ENCODE measurements at places on chromosomes 12 and 14.
A peak's percentile ranks its signal among the peaks of the same experiment; 100 is the strongest.

DNA sequence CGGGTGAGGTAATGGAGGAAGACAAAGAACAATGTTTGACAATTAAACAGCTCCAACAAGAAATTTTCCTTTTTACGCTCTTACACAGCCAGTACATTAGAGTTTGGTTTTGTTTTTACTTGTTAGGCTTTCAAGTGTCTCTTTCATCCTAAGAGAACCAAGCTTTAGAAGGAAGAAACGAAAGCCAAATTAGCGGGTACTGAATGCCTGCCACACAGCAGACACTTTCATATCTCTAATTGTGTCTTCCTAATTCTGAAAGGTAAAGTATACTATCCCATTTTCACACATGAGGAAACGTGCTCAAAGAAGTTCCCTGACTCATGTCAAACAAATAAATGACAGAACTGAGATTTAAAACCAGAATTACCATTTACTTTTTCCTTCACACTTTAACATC lies 65.0 kb downstream of the CDK17 start:
- no peak for DNase-seq

DNA sequence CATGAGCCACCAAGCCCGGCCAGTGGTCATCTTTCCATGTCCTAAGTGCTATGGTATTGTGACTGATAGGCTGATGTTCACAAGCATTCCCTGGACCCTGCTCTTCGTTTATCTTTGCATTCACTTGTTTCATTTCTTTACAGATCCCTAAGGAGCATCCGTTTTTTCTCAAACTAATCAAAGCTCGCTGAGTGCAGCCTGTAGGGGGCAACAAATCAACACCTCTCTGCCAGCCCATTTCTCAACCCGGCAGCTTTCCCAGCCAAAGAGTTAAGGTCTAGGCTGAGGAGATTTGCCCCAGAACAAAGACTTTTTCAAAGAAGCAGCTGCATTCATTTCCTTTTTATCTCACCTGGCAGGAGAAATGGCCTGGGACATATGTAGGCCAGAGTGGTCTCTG lies 12.1 kb downstream of the SIRT4 start:
- DNase-seq: no peak

DNA sequence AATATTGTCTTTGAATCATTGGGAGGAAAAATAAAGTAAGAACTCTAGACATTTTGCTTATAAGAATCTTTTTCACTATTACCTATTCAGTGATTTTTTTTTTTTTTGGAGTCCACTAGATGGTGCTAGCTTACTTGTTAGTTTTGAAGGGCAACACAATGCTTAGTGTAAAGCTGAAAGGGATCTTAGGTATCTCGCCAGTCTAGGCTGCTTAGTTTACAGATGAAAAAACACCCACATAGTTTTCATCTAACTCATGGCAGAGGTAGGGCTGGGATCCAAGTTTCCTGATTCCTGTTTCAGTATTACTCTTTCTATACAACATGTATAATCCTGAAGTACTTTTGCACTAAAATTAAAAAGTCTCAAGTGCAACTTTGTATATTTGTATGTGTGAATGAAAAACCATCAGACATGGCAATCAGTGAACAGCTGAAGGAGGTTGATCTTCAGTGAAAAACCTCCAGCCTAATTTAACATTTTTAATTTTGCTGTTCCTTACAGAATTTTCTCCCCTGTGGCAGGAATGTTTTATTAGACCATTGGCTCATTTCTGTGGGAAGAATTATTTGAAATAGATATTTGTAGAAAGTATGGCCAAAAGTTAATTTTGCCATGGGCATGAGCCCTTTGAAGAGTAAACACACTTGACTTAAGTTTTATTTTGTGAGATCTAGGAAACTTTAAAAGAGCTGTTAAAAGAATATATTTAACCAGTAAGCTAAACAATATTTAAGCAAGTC lies 40.7 kb downstream of the LRRIQ1 start:
- DNase-seq: no peak

- no peak for DNase-seq
These were observed 20.6 kb upstream of the CEP170B start for GRCh38 chr14:104844306-104845032.

DNA sequence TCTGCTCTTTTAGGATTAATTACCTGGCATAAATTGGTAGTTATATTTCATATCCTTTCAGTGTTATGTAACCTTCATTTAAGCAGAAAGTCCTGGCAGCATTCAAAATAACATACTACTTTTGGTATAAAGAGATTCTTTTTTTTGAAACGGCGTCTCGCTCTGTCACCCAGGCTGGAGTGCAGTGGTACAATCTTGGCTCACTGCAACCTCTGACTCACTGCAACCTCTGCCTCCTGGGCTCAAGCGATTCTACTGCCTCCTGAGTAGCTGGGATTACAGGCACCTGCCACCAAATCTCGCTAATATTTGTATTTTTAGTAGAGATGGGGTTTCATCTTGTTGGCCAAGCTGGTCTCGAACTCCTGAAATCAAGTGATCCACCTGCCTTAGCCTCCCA lies 9.2 kb downstream of the KTN1 start:
- DNase-seq: no peak

- DNase-seq: no peak
These were observed 1.4 kb downstream of the HSP90AA1 start for GRCh38 chr14:102085488-102085887.

DNA sequence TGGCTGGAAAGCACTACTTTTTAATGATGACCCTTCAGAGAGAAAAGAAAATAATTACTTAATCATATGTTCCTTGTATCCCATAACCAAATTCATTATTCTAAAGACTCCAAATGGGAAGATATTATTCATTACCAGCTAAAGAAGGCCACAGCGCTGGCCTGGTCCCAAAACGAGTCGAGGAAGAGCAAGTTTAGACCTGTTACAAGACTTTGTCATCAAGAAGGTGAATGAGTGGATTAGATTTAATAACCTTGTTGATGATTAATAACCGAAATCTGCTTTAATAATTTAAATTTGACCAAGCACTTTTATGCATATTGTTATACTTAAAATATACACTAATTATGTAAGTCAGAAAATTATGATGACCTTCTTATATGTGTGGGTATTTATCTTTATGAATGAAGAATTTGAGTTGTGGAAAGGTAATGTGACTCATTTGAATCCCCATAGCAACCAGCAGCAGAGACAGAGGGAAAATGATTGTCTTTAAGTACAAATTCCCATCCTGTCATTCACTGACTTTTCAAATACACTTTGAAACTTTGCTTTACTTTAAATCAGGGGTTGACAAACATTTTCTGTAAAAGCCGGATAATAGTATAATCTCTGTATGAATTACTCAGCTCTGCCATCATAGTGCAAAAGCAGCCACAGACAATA lies 200.3 kb upstream of the NPAS3 start:
- no peak for DNase-seq

DNA sequence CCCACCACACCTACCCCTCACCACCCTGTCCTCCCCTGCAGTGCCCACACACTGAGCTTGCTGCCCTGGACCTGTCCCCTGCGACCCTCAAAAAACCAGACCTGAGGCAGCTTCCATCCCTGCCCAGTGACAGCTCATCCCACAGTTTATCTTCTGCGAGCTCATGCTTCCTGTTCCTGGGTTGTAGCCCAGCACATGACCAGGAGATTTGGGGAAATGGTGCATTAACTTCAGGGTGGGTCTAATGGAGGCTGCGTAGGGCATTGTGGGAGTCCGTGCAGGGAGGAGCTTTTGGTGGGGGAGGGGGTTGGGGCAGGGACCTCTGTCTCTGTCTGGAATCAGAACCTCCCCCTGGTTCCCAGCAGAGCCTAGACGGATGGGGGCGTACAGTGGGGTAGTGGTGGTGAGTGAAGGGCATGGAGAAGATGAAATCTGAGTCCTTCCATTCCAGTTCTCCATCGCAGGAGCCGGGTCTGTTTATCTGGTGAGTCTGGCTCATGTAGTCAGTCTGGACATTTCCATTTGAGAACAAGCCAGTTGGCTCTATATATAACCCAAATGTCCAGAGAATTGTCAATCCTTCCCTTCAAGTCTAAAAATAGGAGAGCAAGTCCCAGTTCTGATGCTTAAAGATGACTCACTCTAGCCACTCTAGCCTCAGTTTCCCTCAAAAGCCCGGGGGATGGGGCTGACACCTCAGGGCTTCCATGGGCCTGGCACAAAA lies 270.9 kb downstream of the CACNA1C start:
- peak; percentile 28 for DNase-seq

GRCh38 chr12:39878753-39879152 lies 227.1 kb downstream of the SLC2A13 start:
- no peak for DNase-seq

- DNase-seq: peak; percentile 73
These were observed 155.4 kb downstream of the DIO2 start for GRCh38 chr14:80055667-80056496.

GRCh38 chr14:67999290-67999689 lies 179.7 kb downstream of the RAD51B start:
- no peak for DNase-seq

GRCh38 chr14:95023886-95024285 lies 133.4 kb downstream of the DICER1 start:
- no peak for DNase-seq

- DNase-seq: peak; percentile 70
These were observed 51.0 kb upstream of the SRSF5 start for GRCh38 chr14:69715725-69716477.

GRCh38 chr12:80282226-80282625 lies 161.8 kb upstream of the PTPRQ start:
- DNase-seq: no peak

DNA sequence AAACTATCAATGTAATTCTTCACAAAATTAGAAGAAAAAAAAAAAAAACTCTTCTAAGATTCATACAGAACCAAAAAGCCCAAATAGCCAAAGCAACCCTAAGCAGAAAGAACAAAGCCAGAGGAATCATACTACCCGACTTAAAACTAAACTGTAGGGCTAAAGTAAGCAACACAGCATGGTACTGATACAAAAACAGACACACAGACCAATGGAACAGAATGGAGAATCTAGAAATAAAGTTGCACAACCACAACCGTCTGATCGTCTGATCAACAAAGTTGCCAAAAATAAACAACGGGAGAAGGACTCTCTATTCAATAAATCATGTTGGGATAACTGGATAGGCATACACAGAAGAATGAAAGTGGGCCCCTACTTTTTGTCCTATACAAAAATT lies 16.9 kb downstream of the CDK17 start:
- DNase-seq: no peak

- DNase-seq: no peak
These were observed 67.5 kb downstream of the DIP2B start for GRCh38 chr12:50572287-50572686.

GRCh38 chr14:35956376-35957085 lies 130.4 kb downstream of the BRMS1L start:
- DNase-seq: no peak

- no peak for DNase-seq
These were observed 39.0 kb downstream of the GPR68 start for GRCh38 chr14:91205459-91205858.

DNA sequence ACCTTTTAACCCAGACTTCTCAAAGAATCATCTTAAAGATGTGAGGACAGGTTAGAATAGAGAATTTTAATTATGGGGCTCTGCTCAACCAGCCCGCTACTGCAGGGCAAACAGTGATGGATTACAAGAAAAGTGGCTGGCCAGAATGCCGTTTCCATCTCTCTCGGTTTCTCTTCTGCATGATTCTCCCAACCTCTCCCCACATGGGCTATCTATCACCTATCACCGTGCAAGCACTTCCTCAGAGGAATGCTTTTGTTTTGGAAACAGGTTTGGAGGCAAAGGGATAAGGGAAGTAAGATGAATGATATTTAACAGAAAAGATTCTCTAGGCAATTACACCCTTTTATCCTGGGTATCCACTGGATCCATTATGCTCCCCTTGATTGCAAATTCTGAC lies 37.4 kb upstream of the PHC1 start:
- no peak for DNase-seq

- no peak for DNase-seq
These were observed 10.3 kb upstream of the PGAM5 start for GRCh38 chr12:132700212-132700822.

GRCh38 chr12:121175383-121176119 lies 34.4 kb upstream of the P2RX4 start:
- DNase-seq: no peak

GRCh38 chr14:64849940-64850339 lies 29.8 kb downstream of the SPTB start:
- DNase-seq: no peak

- DNase-seq: no peak
These were observed 24.6 kb downstream of the ZFP36L1 start for GRCh38 chr14:68768316-68768715.

- DNase-seq: no peak
These were observed 88.2 kb downstream of the TBC1D30 start for GRCh38 chr12:64912516-64913255.

DNA sequence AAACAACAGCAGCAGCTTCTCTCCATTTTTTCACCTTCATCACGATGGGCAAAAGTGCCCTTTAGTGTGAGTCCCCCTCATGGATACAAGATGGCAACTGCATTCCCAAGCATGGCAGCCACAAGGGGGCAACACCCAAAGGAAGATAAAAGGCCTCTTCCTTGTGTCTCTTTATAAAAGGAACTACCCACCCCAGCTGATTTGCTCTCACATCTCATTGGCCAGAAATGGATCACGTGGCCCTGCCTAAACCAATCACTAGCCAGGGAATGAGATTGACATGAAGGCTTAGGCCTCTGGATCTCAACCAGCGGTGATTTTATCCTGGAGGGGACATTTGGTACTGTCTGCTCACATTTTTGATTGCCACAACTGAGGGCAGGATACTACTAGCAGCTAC lies 21.9 kb upstream of the IFT81 start:
- no peak for DNase-seq

DNA sequence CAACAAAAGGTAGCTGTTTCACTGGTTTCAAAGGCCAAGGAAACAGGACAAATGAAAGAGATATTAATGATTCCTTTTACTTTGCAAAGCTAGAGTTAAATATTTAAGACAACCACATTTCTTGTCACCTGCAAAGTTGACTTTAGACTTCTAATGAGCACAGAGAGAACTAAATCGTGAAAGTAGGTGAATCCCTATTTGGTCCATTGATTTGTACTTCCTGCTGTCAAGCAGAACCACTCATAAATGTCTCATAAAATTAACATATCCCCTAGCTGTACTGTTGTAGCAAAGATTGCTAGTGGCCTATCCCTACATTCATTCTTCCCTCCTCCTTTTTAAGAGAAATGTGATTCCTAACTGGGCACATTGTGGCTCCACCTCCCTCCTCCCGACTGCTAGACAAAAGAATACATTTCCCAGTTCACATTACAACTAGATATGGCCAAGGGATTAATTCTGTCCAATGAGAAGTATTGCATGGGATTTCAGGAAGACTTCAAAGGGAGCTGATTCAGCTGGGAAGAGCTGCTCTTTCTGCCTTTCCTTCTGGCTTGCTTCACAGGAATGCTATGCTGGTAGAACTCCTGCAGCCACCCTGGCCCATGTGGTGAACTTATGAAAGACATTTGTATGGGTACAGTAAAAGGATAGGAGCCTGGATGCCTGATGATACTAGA lies 227.5 kb upstream of the ABCD2 start:
- DNase-seq: no peak
